ENCODE measurements at places on chromosomes 6 and 20.

DNA sequence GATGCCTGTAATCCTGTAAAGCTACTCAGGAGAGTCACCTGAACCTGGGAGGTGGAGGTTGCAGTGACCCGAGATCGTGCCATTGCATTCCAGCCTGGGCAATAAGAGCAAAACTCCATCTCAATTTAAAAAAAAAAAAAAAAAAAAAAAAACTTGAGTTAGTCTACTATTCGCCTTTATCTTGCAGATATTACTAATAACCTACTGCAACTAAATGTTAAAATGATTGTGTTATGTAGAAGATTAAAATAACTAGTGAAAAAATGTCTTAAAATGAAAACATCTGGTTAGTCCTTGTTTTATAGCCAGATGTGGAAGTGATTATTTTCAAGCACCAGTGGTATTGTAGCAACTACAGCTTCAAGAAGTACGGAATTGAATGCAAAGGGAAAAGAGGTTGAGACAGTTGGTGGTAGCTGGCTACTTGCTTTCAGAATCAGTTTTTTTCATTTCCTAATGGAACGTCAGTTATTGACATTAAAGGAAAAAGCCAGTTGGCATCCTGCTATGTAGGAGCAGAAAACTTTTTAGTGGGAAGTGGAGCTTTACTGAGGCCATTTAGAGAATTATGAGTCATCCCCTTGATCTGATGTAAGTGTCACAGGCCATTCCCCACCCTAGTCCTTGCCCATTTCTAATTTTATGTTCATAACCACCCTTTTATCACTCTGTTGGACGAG lies 43.8 kb upstream of the DYNLRB1 start:
- peak; percentile 66 for ATAC-seq

- ATAC-seq: no peak
Observed at GRCh38 chr6:38307740-38308139, 332.0 kb downstream of the BTBD9 start.

DNA sequence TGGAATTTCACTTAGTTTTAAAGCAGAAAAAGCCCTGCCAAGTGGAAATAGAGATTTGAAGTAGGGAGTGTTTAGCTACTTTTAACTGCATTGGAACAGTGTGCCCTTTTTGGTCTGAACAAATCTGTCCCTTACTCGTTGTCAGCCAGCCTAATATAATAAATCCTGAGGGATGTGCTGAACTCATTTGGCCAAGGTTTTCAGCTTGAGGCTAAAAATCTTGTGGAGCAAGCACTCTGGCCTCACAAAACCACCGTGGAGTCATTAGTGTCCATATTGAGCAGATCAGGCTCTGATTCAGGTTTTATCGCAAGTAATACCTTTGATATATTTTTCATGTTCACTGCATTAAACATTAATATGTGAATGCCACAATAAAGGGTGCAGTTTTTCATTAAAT lies 383.5 kb downstream of the FRK start:
- ATAC-seq: no peak

GRCh38 chr20:56460459-56460858 lies 8.0 kb upstream of the RTF2 start:
- no peak for ATAC-seq

GRCh38 chr20:11176431-11176830 lies 502.6 kb upstream of the JAG1 start:
- no peak for ATAC-seq

DNA sequence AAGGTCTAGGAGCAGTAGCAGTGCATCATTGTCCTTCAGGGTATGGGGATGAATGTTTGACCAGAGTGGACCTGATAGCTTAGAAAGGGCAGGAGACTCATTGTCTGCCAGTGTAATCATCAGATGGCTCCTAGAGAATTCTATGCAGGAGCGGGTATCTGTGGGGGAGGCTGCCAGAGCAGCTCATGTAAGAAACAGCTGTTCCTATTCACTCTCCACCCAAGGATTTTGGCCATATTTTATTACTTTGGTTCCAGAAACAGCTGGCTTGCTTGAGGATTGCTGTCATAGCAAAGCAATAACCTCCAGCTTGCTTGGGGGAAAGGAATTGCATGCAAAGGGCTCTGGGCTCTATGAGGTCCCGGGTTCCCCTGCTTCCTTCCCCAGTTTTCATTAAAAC lies 44.1 kb downstream of the RALY start:
- ATAC-seq: peak; percentile 68

DNA sequence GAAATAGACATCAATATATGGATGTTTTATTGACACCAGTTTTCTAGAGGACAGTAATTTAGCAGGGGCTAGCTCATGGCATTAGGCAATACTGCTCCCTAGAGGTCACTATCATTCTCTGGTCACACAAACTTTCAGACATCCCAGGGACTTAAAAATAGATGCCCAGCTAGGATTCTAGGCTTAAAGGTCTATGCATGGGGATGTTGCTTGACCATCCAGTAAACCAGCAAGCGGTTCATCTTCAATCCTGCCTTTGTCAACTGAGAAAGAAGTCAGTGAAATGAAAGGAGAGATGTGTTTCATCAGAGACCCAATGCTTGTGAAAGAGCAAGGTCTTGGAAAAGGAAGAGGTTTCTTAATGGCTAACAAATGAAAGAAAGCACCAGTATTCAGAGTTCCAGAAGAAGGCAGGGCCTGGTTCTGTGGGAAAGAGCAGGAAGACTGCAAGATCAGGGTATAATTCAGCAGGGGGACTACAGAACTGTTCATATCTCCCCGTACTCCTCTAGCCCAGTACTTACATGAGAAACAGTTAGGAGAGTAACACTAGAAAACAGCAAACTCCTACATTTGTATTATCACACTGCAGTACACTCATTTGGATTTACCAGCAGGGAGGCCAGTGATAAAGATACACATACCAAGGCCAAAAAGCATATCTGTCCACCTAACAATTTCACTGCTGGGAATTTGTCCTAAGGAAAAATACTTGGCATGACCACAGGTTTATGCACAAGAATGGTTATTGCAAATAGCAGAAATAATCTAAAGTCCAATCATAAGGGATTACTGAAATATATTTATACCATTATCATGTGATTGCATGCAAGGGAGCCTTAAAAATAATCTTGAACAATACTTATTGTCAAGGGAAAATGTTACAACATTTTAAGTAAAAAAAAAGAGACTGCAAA lies 151.4 kb upstream of the LAMA2 start:
- peak; percentile 59 for ATAC-seq

DNA sequence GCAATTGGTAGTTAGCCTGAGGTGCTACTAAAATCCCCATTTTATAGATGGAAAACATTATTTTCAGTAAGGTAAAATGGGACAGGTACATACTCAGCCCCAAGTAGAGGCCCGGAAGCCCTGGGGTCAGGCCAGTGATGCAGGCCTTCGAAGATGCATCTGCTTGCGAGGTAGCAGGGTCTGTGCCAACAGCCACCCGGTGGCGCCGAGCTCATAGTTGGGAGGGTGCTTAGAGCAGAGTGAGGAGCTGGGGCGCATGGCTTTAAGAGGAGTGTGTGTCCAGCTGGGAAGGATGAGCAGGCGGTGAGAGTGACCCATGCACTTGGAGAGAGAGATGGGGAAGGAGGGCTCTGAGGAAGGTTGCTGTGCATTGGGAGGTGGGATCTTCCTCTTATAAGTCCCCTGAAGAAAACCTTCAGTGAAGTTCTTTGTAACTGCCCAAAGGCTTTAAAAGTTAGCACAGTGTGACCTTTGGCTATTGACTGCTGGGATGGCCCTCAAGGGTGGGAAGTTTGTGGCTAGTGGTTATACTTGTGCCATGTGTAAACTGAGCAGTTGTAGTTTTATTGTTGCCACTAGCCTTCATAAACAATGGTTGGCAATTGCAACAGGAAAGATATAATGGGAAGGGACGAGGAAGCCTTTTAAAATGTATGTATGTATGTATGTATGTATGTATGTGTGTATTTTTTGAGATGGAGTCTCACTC lies 71.1 kb downstream of the TOX2 start:
- no peak for ATAC-seq

- ATAC-seq: no peak
Observed at GRCh38 chr6:3610206-3610605, 141.3 kb downstream of the PXDC1 start.

GRCh38 chr6:101003075-101003474 lies 121.9 kb upstream of the ASCC3 start:
- no peak for ATAC-seq

DNA sequence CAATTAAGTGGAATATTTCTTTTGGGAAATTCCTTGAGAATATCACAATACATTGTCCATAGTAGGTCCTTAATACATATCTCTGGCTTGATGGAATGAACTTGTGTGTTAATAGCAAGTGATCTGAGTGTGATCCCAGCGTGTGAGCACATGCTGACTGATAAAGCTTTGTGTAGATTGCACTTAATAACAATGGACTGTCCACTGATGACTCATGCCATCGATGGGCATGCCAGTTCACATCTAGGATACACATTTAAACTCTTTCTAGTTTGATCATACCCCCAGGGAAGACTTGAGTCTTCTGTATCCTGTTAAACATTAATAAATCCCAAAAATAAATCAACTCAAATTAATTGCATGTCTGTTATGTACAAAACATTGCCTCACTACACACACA lies 454.3 kb upstream of the SPTLC3 start:
- no peak for ATAC-seq

GRCh38 chr6:91196729-91197128 lies 609.9 kb upstream of the MAP3K7 start:
- no peak for ATAC-seq

DNA sequence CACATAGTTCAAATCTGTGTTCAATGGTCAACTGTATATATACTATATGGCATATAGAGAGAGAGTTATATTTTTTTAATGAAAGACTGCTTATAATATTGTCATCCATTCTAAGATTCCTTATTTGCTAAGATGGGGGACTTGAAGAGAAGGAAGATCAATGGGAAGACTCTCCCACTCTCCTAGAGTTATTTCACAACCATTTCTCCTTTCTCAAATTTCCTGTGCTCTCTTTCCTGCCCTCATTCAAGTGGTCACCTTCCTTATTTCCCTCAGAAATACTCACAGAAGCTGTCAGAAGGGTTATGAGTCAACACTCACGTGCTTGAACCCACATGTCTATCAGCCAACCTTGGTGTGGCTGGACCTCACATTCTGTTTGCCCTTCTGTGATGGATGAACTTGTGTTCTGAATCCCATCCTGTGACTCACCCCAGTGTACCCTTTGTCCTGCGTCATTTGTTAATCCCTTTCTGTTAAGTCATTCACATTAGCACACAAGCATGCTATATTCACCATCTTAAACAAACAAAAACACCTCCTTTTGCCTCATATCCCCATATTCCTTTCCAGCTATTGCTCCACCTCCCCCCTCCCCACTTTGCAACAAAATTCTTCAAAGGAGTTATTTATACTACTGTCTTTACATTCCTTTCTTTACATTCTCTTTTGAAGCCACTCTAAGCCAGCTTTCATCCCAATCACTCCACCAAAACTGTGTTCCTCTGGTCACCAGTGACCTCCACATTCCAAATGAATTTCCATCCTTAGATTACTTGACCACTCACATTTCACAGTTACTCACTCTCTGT lies 279.3 kb upstream of the TCF21 start:
- ATAC-seq: peak; percentile 38

- ATAC-seq: no peak
Observed at GRCh38 chr6:15518878-15519277, 143.9 kb downstream of the DTNBP1 start.

GRCh38 chr6:5230081-5230480 lies 30.7 kb downstream of the LYRM4 start:
- no peak for ATAC-seq

- ATAC-seq: no peak
Observed at GRCh38 chr6:118298476-118299427, 249.3 kb upstream of the PLN start.

- ATAC-seq: no peak
Observed at GRCh38 chr20:5548902-5549599, 201.2 kb upstream of the SHLD1 start.

- no peak for ATAC-seq
Observed at GRCh38 chr6:2008383-2008976, 236.9 kb downstream of the GMDS start.

- no peak for ATAC-seq
Observed at GRCh38 chr20:57749869-57750268, 40.1 kb upstream of the PMEPA1 start.

- ATAC-seq: no peak
Observed at GRCh38 chr6:116420341-116420740, 40.8 kb upstream of the CALHM6 start.

DNA sequence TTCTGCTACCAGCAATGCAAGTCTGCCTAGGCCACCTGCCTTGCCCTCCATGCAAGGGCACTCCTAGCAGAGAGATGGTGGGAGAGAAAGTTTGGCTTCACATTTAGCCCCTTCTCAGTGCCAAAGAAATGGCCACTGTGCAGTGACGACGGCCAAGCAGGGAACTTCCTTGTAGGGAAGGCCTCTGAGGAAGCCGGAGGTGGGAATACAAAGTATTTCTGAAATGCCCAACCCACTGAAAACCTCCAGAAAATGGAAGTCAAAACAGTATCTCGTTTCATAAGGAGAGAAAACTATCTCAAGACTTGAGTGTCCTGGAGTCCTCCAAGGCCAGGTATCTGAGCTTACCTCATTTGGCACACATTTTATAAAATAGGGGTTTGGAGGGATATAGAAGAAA lies 42.7 kb downstream of the JAG1 start:
- ATAC-seq: no peak

DNA sequence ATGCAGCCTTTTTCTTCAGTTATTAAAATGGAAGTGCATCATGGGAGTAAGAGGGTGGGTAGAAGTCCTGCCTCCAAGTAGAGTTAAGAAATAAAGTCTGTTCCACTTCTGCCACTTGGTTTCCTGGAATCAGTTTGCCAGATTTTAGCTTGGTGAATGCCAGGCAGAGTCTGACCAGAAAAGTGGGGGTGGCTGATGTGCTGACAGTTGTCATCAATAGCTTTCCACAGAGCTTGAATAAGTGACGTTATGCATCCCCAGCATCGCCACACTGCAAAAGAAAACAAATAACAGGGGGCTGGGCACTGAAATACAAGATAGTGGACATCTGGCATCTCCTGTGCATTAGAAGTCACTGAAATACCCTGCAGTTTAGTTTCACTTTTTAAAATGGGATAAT lies 30.8 kb upstream of the CEP162 start:
- no peak for ATAC-seq

GRCh38 chr6:227074-227782 lies 65.1 kb upstream of the DUSP22 start:
- ATAC-seq: no peak

- ATAC-seq: no peak
Observed at GRCh38 chr6:158686311-158686710, 36.5 kb downstream of the SYTL3 start.

DNA sequence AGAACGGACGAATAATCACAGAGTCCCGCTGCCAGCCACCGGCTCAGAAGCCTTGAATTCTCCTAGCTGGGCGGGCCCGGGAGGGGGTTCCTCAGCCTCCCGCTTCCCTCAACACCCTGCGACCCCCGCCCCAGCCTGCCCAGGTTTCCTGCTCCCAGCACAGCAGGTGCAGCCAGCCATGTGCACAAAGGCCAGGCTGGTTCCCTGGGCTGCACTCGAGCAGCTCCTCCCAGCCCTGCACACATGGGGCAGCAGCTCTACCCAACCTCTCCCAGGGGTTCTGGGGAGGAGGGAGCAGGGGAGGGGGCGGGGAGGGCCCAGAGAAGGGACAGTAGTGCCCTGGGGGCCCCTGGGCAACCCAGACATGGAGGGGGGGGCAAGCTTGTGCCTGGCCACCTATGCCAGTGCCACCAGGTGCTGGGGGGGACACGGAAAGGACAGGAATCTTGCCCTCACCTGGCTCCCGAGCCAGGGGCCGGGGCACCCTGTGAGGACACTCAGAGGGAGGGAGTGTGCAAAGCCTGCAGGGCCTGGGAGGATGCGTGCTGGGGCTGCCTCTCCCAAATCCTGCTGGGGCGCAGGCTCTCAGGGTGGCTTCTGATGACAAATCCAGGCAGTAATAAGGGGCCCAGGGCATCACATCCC lies 1.2 kb upstream of the NTSR1 start:
- no peak for ATAC-seq

Data from gastroesophageal sphincter (tissue), 4 donors.